ENCODE measurements at places on chromosomes 2 and 18.

DNA sequence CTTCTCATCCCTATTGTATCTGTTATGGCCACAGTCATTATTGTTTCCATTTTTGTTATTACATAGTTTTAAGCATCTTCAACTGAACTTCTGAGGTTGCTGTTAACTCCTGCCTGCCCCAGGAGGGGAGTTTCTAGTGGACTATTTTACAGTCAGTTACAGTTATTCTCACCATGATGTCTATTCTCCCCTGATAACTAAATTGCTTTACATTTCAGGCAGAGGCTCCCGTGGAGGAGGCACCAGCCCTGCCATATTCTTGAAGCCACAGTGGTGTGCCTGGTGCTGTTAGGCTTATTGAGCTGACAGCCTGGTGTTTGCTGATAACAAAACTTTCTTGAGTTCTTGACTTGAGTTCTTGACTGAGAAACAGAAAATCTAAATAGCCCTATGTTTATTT lies 256.4 kb downstream of the TFCP2L1 start:
- DNase-seq: no peak

DNA sequence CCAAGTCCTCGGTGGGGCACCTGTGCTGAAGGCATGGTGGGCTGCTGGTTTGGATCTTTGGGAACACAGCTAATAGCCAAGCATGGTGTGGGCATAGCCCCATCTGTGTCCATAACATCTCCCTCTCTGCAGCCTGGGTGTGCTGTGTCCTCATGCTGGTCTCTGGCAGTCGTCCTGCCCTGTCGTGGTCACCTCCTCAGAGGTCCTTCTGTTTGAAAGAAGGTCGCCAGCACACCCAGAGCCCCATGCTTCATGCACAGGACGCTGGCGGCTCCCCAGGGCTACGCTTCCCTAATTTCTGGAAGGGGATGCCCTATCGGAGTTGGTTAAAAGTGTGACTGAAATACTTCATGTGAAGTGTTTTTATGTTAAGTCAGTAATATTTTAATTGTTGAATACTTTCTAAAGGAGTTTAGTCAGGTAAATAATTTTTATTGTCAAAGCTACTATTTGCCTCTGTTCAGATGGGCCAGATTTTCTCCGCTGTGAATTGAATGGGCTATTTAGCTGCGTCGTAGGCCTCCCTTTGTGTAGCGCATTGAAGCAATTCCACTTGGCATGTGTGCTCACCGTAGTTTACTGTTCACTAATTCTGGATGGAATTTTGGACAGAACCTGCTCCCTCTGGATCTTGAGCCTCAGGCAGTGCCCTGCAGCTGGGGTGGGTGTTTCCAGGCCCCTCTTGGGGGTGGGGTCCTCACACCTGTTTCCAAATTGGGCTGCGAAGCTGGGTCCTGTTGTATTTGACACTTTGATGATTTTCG lies 81.9 kb downstream of the WDSUB1 start:
- DNase-seq: no peak

DNA sequence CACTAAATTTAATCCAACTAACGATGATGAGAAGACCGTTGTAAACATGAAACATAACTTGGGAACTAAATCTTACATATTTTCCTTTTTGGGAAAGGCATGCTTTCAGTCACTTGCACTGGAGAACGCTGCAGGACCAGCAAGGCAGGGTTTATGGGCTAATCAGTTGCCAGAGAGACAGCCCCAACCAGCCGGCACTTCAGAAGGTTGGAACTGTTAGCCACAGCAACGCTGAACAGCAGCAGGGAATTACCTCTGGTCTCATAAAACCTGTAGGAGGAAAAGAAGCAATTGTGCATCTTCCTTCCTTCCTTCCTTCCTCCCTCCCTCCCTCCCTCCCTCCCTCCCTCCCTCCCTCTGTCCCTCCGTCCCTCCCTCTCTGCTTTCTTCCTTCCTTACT lies 33.9 kb upstream of the SIX2 start:
- DNase-seq: no peak

- DNase-seq: no peak
These were observed 69.1 kb upstream of the FOXI3 start for GRCh38 chr2:88521445-88522073.

DNA sequence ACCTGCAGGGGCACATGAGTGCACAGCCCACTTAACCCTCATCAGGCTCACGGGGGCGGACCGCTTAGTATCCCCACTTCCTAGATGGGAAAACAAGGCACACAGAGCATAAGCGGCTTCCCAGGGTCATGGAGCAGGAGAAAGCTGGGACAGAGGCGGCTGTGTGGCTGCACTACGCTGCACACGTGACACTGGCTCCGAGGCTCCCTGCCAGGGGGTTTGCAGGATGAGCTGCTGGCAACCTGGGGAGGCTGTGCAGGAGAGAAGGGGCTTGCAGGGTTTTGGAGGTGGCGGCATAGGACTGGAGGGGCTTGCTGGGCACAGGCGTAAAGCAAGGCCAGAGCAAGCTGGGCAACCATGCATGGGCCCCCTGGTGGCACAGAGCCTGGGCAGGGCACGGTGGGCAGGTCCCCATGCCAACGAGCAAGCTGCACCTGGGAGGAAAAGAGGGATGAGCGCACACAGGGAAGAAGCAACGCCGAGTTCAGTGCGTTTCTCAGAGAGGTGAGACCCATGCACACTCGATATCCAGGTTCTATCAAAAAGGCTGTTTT lies 268.6 kb downstream of the HDAC4 start:
- DNase-seq: no peak

GRCh38 chr2:174522553-174522952 lies 35.7 kb upstream of the GPR155 start:
- DNase-seq: no peak

DNA sequence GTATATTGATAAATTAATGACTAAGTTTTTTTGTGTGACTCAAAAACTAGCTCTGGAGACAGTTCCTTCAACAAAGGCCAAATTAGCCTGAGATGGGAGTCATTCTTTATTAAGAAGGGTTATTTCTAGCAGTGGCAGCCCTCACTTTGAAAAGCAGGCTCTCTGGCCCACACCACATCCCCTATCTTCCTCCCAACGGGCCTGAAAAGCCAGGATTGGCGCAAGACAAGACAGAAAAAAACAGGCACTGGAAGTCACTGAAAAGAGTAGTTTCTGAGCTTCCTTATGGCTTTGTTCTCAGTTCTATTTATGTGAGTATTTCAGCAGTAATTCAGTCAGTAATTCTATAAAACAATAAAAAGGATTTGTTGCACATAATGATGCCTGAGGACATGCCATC lies 149.0 kb downstream of the LAMA3 start:
- DNase-seq: no peak

DNA sequence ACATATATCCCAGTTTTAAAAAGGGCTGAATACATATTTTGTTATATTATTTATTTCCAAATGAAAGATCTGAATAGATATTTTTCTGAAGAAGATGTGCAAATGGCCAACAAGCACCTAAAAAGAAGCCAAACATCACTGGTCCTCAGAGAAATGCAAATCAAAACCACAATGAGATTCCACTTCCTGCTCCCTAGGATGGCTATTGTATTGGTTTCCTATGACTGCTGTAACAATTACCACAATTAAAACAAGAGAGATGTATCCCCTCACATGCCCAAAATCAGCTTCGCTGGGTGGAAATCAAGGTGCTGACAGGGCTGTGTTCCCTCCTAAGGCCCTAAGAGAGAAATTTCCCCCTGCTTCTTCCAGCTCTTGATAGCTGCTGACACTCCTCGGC lies 23.2 kb downstream of the ABCB11 start:
- DNase-seq: no peak

DNA sequence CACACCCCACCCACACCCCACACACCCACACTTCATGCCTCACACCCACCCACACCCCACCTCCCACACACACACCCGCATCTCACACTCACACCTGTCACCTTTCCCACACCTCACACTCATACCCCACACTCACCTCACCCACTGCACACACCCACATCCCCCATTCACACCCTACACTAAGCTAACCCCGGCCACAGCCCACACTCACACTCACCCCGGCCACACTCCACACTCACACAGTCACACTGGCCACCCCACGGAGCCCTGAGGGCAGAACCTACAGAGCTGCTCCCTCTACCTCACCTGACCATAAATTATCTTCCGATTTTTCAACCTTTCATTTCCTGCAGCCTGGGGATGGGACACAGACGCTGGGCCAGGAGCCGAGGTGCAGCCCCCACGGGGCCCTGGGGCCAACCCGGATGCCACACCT lies 241.3 kb downstream of the HDAC4 start:
- no peak for DNase-seq

GRCh38 chr2:119428488-119429224 lies 3.0 kb upstream of the TMEM37 start:
- no peak for DNase-seq

DNA sequence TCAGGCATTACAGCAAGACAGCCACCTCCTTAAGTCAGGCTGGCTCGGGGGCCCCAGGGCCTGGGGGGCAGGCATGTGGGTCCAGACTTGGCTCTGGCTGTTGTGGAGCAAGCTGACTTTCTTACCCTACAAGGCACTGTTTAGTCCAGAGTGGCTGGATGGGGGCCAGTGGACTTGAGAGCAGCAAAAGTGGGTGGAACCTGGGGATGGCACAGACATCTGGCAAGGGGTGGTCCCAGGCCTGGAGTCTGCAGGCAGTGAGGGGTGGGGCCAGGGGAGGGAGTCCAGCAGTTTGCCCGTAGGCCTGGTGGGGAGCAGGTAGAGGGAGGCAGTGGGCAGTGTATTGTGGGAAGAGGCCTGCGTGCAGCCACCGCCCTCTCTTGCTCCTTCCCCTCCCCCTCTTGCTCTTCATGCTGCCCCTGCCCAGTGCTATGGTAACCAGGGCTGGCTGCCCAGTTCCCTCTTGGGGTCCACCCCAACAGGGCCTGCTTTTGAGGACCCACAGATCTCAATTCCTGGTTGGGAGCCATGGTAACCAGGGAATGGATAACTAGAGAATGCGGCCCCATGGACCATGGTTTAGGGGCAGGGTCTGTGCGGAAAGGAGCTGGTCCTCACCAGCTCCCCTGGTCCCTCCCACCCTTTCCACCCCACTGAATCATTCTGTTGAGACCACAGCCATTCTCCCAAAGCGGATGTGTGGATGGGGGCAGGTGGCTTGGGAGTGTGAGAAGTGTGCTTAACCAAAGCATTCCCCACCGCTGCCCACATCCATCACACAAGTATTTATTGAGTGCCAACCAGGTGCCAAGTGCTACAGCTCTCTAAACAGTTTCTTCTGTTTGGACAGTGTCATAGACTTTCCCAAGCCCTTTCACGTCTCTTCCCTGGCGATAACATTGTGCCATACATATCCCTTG lies 19.3 kb downstream of the SPEG start:
- DNase-seq: peak; percentile 53

- DNase-seq: no peak
These were observed 100.9 kb downstream of the TNS1 start for GRCh38 chr2:217901835-217902378.

DNA sequence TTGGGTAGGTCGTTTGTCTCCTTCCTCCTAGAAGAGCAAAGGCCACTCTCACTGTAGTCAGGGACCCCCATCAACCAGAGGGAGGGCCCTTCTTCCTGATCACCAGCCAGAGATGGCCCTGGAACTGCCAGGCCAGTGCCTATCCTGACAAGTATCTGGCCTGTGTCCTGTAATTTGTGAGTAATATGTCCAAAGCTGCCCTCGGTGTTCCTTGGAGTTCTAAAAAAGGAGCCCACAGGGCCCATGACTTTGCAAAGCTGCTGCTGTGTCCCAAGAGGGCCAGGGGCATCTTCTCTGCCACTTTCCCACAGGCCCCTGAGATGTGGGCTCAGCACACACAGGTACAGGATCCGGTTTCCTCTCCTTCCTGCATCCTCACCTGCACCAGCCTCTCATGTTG lies 212.4 kb downstream of the SEPTIN10 start:
- DNase-seq: no peak

GRCh38 chr2:46924608-46925007 lies 9.0 kb upstream of the MCFD2 start:
- DNase-seq: no peak

DNA sequence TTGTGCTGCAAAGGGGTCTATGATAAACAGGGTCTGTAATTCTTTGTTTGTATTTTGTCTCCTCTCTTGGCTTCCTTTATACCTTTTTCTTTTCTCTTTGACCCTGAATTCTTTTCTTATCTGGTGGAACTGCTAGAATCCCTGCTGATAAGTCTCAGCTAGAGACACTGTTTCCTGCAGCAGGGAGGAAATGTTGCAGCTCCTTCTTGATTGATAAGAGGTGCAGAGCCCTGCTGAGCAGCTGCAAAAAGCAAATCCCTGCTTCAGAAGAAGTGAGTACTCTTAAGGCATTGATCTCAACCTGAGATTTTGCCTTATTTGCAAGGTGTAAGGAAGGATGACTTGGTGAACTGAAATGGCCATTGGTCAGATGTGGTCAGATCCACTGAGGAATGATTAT lies 167.8 kb downstream of the NUP35 start:
- DNase-seq: no peak

DNA sequence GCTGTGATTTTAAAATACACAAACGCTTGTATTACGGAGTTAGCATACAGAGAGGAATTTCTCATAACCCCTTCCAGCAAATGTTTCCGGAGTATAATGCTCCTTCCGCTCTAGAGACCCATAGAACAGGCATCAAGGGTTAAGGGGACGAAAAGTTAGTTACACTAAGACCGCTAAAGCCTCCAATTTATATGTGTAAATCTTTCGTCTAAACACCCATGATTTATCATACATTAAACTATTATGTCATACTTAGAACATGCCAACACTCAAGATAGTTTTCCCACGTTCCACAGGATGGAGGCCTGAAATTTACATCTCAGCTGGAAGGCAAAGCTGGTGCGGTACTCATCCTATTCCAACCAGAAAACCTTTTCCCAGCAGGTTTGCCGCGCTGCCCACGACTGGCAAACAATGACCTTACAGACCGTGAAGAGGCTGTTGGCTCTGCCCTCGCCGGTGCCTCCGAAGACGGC lies 650 bp downstream of the ORMDL1 start:
- DNase-seq: no peak

DNA sequence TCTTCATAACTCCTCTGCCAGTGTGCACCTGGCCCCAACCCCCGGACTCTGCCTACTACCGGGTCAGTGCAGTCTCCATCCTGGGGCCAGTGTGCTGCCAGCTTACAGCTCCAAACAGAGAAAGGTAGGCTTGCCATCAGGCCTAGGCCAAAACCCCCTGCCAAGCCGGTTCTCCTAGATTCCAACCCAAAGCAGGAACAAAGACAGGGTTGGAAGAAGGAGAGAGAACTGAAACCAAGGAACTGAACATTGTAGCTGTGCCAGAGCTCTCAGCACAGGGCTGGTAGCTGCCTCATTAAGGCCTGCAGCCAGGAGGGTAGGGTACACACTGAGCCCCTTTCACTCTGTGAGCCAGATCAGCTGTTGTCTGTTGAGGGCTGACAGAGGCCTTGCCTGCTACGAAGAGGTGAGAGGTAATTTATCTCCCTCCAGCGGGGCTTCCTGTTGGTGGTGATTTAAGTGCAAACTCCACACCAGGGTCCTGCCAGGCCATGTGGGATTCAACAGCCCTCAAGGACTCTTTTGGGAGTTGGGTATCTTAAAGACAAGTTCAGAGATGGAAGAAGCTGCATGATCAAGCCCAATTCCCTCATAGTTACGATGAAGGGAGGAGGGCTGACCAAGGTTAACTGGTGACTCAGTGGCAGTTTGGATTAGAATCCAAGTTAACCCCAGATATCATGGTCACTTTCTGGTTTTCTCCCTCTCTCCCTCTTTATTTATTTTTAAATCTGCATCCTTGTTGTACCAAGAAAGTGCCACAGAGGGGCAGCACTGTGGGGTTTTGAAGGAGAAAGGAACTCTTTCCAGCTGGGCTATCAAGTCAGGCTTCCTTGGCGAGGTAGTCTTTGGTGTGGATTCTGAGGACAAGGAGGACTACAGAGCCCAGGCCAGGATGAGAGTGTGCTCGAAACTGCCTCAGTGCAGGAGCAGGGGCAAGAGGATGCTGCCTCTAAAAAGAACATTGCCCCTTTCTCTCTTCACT lies 48.1 kb downstream of the CYRIA start:
- DNase-seq: no peak

GRCh38 chr2:124325667-124326440 lies 300.8 kb downstream of the CNTNAP5 start:
- no peak for DNase-seq

Data from NCI-H774 (cell line).